ENCODE measurements at places on chromosomes 1 and 21.

DNA sequence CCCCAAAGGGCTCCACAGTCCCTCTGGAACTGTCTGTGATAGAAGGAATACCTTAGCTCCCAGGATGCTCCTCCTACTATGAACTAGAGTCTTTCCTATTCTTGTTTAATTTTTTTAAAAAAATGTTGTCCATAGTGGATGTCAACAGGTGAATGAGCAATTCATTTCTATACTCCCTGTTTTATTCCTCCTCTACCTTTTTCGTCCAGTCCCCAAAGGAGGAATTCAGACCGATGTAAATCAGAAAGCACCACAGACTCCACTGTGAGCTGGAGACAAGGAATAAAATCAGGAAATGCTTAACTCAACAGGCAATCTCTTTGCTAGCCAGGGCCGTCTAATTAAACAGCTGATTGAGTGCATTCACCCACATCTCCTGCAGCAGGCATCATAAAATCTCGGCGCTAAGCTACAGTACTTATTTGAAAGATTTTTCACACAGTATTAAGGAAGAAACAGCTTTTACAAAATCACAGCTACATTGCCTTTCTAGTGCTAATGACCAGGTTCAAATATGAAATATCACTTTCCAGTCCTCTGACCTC is 381.6 kb downstream of the SIPA1L2 start:
- no peak for DNase-seq

- peak; percentile 22 for DNase-seq
Measured at GRCh38 chr21:37155186-37155585, 82.1 kb downstream of the TTC3 start.

GRCh38 chr1:151513626-151514121 is 2.5 kb downstream of the CGN start:
- peak; percentile 43 for DNase-seq

- DNase-seq: peak; percentile 51
Measured at GRCh38 chr1:20376880-20377494, 86.3 kb downstream of the VWA5B1 start.

GRCh38 chr1:232090816-232091215 is 464.2 kb downstream of the DISC1 start:
- DNase-seq: no peak

DNA sequence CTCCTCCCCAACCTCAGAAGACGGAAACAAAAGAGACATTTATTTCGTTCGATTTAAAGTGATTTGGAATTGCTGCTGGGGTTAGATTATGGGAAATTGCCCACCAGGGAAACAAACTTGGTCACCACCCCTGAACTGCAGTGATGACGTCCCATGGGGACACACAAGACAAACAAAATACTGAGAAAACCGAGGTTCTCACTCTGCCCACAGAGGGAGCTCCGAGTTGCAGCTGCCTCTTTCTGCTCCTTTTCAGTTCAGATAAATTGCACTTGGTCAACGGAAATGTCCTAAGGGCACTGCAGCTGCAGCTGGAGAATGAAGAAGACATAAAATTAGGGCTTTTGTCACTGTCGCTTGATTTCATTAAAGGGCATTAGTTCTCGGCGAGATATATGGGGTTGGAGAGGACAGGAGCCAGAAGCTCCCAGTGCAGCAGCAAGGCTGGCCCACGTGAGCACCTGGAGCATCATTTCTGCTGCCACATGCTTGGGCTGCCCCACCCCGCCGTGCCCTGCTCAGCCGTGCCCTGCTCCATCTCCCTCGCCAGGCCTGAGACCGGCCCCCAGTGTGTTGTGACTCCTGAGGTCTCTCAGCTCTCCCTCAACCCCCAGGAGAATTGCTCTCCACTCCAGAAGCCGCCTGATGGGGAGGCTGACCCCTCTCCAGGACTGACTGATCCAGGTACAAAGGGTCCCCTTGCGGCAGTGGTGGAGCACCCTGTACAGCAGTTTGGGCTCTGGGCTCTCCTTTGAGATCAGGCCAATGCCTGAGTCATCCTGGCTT is 231.7 kb upstream of the AJAP1 start:
- DNase-seq: no peak

DNA sequence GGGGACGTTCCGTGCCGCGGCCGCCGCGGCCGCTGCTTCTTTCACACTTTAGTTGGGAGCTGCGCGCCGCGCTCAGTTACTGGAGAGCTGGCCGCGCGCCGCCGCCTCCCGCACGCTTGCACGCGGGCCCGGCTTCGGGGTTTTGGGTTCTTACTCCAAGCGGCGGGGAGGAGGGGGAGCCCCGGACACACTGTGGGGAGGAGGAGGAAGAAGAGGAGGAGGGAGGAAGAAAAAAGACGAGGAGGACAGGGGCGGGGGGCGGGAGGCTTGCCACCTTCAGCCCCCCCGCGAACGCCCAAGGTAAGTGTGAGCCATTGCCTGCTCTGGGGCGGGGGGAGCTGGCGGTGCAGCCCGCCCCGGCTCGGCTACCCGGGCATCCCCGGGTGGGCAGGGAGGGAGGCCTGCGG is 243 bp downstream of the C1orf21 start:
- peak; percentile 25 for DNase-seq

DNA sequence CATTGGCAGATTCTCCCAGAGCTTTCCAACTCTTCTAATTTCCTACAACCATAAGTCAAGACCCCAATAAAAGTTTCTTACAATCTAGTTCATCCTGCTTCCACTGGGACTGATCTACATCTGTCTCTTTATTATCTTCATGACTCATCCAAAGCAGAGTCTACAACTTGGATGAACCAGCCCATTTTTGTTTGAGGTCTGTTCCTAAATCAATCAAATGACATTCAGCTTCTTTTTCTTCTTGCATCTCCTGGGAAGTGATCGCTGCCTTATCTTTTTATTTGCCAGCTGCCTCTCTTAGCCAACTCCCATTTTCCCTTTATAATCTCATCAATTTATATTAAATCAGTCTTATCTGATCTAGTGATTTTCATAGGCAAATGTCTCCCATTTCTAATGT is 105.6 kb downstream of the ERG start:
- no peak for DNase-seq

DNA sequence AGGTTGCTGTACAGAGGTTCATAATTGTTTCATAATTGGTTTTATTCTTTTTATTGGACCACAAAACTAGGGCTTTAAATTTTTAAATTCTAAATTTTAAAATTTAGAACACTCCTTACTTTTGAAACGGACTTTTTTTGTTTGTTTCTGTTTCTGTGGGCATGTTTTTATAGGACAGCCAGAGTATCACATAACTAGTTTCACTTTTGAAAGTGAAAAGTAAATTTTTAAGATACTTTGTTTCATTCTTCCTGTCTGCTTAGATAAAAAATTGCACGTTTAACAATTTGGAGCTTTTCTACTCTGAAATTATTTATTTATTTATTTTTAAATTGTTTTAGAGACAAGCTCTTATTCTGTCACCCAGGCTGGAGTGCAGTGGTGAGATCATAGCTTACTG is 29.7 kb downstream of the MDM4 start:
- DNase-seq: no peak

GRCh38 chr1:4022715-4023114 is 122.6 kb upstream of the C1orf174 start:
- no peak for DNase-seq

- peak; percentile 66 for DNase-seq
Measured at GRCh38 chr1:80217377-80217986, 1211.0 kb upstream of the ADGRL4 start.

GRCh38 chr1:111213412-111213811 is 13.0 kb upstream of the DENND2D start:
- no peak for DNase-seq

GRCh38 chr1:92711473-92712165 is 73.3 kb downstream of the EVI5 start:
- no peak for DNase-seq

- DNase-seq: no peak
Measured at GRCh38 chr1:16625497-16626408, 12.4 kb upstream of the NBPF1 start.

GRCh38 chr21:43352154-43352537 is 74.8 kb downstream of the SIK1 start:
- no peak for DNase-seq

GRCh38 chr21:27772816-27773215 is 805.9 kb upstream of the ADAMTS5 start:
- DNase-seq: no peak

DNA sequence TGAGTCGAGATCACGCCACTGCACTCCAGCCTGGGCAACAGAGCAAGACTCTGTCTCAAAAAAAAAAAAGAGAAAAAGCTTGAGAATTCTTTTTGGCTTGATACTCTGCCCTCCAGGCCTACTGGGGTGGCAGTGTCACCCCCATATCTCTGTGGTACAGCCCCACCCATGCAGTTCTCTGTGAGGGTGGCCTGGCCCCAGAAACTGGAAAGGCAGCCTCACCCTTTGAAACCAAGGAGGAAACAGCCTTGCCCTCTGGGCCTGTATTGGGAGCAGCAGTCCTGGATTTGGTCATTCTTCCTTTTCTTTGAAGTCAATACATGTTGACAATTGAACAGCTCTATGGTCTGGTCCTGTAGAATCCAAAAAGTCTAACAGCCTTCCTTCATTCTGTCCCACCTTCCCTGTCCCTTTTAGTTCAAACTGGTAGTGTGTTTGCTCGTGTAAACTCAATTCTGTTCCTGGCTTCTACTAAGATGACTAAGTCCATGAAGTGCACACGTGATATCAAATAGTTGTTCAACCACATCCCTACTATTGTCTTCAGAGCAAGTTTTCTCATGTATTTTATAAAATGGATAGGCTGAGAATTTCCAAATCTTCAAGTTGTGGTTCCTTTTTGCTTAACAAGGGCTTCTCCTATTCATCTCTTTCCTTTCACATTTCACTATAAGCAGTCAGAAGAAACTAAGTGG is 13.2 kb downstream of the ST7L start:
- DNase-seq: peak; percentile 5

DNA sequence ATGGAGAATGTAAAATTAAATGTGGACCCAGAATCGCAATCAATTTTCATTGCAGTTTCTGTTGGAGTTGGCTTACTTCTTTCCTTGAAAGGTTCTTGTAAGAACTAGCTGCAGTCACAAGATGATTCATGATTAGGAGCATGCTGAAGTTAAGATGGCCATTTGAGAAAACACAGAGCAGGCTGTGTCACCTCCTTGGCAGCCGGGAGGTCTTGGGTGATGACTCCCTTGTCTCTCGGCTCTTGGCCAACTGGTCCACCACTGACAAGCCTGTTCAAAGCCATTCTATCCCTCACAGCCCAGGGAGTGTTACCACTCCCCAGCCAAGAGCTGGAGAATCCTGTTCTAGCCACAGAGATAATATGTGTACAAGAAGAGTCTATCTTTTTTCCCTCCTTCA is 40.6 kb downstream of the OPTC start:
- DNase-seq: peak; percentile 98

DNA sequence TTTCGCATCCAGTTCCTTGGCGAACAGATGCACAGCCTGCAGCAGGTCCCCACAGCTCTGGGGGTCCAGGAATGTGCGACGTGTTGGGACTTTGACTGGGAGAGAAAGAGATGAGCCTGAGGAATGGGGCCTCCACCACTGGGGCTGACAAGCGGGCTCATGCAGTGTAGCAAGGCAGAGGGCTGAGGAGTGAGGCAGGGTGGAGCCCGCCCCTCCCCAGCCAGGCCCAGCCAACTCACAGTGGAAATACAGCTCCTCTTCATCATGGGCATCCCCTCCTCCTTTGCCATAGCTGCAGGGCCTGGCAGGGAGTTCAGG is 30.7 kb downstream of the CDCA8 start:
- no peak for DNase-seq

- no peak for DNase-seq
Measured at GRCh38 chr1:228206582-228207351, 1.1 kb upstream of the OBSCN start.

DNA sequence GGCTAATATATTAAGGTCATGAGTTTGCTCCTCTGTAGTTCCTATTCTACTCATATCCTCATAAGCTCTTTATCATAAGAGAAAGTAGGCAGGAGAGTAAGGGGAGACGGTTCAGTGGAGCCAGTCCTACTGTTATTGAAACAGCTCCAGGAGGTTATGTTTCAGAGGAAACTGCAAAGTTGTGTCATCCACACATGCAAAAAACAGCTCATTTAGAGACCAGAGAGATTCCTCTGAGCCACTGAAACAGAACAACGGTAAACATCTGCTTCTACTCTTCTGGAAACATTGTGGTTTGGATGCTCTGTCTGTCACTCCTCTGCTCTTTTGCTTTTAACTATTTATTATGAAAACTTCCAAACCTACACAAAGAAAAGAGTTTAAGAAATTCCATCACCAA is 66.3 kb upstream of the PPP2R5A start:
- peak; percentile 60 for DNase-seq

DNA sequence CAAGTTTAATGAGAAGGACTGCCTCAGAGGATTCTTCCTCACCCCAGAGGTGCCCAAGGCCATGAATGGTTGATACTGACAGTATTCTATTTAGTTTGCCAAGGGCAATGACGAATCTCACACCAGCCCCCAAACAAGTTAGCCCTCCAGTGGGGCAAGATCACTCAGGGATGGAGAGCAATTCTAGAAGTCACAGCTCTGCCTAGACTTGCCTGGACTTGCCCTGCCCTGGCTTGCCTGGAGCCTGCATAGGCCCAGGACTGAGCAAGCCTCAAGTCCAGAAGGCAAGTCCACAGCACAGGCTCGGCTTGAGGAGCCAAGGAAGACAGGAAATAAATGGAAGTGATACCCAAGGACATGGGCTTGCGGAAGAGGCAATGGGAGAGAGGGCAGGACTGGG is 39.5 kb upstream of the RGS16 start:
- no peak for DNase-seq

- peak; percentile 89 for DNase-seq
Measured at GRCh38 chr21:41425954-41426675, at the start of gene MX1. TSS of gene MX1 (plus strand) at chr21:41426239. CDS start at chr21:41432071, 5,832 bp downstream.

GRCh38 chr1:231395998-231396390 is 26.1 kb downstream of the EGLN1 start:
- DNase-seq: no peak

DNA sequence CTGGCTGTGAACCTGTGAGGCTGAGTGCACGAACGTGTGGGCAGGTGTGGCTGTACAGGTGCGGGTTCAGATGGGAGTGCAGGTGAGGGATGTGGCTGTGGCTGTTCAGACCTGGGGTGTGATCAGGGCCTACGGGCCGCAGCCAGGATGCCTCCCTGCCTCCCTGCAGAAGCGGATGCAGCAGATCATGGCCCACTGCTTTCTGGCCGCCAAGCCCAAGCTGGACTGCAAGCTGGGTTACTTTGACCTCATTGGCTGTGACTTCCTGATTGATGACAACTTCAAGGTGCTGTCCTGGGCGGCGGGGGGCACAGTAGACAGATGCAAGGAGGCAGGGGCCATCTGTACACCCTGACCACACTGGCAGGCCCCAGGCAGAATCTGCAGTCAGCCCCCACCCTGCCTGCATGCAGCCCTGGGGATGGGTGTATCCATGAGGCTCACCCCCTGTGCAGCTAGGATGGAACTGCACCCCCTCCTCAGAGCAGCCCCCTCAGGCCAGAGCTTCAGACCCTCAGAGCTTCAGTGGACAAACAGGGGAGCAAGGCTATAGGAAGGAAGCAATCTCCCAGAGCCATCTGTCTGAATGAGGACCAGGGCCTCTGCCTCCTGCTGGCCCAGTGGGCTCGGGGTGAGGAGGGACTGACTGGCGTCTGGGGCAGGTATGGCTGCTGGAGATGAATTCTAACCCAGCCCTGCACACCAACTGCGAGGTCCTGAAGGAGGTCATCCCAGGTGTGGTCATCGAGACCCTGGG is 9.8 kb downstream of the TNFRSF18 start:
- no peak for DNase-seq
